Activated CD4-positive, alpha-beta T cell treated with anti-CD3 and anti-CD28 coated beads, Interleukin-2, amount 10 ng/mL, durations not matched to agents 24 days and 14 days (primary cell): ENCODE measurements at places on chromosomes 2 and 18.
A peak's percentile ranks its signal among the peaks of the same experiment; 100 is the strongest.

GRCh38 chr2:65350651-65351056 lies 81.7 kb downstream of the SPRED2 start:
- DNase-seq: no peak

DNA sequence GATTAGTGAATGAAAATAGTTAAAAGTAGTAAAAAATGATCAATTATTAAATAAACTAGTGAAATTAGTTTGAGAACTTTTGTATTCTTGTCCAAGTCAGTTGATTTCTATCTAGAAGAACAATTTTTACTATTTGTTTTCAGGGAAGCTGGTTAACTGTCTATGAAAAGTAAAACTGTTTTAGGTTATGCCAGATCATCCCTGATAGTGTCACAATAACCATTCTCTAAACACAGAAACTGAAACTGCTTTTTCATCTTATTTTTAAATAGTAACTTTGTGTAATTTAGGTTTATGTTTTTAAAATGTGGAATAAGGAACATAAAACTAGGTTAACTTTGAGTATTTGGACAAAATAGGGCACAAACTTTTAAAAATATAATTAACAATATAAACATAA lies 1087.2 kb downstream of the DPP10 start:
- no peak for DNase-seq

GRCh38 chr2:203782262-203782976 lies 76.0 kb downstream of the CD28 start:
- peak; percentile 89 for DNase-seq

- no peak for DNase-seq
Measured at GRCh38 chr2:3648652-3649177, 9.3 kb upstream of the ALLC start.

DNA sequence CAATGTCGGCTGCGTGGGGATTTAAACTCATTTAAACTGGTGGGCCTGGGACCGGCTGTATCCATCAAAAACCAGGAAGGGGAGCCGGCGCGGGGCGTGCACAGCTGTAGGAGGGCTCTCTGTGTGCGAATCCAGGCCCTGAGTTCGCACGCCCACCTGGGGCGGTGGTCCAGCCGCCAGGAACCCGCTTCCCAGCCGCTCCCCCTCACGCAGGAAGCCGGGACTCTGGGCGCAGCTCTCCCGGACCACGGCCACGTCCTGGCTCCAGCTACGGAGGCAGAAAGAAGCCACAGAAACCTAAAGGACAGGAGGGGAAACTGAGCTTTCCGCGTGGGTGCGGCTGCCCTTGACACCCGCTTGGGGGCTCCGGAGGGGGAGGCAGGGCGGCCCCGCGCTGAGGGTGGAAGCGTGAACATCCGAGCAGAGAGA lies 80.6 kb downstream of the GFPT1 start:
- no peak for DNase-seq

- no peak for DNase-seq
Measured at GRCh38 chr2:47899915-47900816, 6.1 kb downstream of the FBXO11 start.

DNA sequence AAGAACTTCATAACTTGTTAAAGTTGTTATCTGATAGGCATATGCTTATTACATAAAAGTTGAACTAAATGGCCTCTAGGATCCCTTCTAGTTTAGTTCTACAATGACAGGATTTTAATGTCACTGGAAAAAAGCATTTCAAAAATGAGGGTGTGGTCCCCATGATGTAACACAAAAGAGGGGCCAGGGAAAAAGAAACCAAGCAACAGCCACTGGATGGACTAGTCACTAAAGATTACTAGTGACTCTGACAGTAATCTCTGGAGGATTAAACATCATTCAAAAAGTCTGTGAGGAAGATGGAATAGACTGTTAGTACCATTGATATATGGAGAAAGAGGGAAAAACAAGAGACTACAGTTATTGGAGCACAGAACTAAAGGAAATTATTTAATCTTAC lies 22.6 kb downstream of the SEPTIN10 start:
- DNase-seq: no peak

DNA sequence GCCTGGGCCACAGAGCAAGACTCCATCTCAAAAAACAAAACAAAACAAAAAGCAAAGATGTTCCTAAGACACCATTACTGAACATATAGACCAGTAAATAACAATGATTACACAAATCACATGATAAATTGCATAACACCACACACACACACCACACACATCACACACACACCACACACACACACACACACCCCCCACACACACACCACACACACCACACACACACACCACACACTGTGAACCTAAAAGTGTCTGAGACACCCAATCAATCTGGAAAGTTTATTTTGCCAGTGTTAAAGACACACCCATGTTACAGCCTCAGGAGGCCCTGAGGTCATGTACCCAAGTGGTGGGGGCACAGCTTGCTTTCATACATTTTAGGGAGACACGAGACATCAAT lies 62.6 kb upstream of the ASAP2 start:
- DNase-seq: no peak

DNA sequence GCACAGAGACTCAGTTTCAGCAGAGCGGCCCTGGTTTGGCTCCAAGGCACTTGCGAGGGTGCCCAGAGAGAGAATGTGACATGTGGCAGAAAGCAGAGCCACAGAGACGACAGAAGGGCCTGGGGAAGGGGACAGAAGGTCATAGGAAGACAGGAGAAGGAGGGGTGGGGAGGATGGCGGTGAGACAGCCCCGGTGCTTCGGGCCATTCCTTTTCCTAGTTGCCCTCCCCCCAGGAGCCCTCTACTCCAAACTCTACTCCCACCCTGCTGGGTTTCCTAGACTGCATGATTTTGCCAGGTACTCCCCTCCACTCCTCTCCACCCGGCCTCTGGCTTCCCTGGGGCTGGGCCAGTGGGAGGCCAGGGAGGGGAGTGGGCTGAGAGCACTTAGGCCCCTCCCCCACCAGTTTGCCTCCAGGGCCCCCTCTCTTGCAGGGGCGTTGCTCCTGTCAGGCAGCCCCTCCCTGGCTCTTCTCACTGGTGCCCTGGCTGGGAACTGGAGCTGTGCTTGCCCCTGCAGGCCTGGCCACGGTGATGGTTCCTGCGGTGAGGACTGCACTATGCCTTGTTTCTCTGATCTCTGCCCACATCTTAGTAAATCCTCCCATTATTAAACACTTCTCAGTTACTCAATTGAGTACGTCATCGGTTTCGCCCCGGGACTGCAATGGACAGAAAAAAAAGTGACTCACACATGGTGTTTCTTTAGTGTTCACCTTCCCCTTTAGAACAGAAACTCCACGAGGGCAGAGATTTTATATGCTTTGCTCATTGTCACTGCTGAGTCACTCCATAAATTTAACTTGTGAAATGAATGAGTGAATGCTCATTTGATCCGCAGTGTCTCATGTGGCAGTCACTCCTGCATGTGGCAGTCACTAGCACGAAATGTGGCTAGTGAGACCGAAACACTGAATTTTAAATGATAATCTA lies 58.7 kb upstream of the SP3 start:
- no peak for DNase-seq

DNA sequence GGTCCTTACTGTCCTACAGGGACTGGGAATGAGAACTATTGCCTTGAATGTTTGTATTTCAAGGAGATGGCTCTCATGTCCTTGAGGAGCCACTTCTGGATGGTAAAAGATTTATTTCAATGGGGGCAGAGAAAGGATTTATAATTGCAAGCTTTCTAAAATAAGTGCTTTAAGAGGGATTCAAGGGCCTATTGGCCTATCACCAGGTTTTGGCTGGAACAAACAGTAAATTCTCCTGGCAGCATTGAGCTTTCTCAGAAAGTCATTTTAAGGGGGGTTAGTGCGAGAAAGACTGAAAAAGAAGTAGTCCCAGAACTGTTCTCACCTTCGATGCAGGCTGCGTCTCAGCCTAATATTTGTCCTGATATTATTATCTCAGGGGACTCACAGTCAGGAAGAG lies 29.8 kb downstream of the DPP10 start:
- no peak for DNase-seq

DNA sequence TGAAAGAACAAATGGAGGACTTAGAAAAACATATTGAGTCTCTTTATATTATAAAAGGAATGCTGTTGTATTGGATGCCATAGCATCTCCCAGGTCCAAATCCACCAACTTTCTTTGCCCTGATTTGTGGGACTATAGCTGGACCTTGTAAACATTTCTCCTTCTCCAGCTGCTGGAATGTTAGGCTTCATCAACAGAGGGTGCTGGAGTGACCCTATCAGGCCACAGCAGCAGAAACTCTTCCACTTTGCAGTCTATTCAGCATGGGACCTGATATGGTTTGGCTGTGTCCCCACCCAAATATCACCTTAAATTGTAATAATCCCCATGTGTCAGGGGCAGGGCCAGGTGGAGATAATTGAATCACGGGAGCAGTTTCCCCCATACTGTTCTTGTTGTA lies 138.4 kb upstream of the ARL4C start:
- peak; percentile 28 for DNase-seq

- DNase-seq: no peak
Measured at GRCh38 chr2:64718250-64718885, 64.7 kb upstream of the SERTAD2 start.

GRCh38 chr2:147588191-147588590 lies 256.6 kb upstream of the ACVR2A start:
- DNase-seq: no peak

DNA sequence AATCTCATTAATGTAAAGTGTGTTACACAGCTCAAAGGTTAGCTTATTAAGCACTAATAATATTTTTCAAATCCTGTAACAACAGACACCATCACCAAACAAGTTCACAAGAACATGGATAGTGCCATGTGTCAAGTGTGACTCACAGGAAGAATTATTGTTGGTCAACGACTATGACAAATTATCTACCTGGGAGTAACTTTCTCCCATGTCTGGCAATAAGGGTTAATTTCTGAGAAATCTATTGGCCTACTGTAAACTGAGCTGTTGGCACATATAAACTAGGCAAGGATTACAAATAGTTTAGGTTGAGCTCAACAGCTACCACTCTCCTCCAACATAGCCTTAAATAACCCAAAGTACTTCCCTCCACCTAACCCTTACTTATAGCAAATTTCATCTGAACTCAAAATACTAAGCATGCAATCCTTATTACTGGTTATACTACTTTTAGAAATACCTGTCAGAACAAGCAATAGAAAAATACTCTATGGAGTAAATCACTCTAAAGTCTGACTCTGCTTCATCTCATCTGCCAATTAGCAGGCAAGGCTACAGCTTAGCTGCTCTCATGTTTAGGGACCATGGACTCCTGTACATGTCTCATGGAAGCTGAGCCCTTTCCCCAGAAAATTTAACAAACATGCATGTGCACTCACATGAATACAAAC lies 223.0 kb downstream of the NBAS start:
- DNase-seq: no peak

- no peak for DNase-seq
Measured at GRCh38 chr2:39705638-39706037, 39.9 kb downstream of the TMEM178A start.

GRCh38 chr2:48750128-48750739 lies 5.3 kb downstream of the LHCGR start:
- DNase-seq: no peak

DNA sequence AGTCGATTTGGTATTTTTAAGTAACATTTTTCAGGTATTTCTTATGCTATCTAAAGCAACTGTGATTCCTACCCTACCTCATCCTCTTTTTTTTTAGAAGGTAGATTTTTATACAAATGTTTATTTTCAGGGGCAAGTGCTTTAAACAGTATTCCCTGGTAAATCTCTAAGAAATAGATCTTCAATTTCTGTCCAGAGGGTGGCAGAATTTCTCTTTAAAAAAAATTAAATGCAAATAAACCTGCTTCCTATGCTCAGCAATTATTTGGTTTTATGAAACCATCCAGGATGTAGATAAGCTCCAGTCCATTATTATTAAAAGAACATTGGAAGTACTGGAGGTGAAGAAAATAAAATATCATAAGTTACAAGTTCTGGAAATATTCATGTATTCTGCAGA lies 191.9 kb downstream of the MYO3B start:
- DNase-seq: no peak

GRCh38 chr18:49251451-49251850 lies 209.0 kb downstream of the DYM start:
- DNase-seq: no peak

DNA sequence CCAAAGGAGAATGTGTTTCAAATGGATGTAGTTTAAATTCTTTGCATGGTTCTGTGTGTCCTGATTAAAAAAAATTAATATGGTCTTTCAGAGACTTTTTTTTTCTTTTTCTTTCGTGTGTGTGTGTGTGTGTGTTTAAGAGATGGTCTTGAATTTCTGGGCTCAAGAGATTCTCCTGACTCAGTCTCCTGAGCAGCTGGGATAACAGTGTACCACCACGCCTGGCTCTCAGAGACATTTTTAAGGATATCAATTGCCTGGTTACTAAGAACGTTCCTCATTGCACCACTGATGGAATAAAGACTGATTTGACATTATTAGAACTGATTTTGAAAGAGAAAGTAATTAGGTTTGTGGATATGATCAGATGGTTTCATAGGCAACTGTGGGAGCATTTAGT lies 163.8 kb upstream of the SMAD7 start:
- no peak for DNase-seq

- peak; percentile 99 for DNase-seq
Measured at GRCh38 chr2:128027278-128027800, 520 bp downstream of the SAP130 start.

DNA sequence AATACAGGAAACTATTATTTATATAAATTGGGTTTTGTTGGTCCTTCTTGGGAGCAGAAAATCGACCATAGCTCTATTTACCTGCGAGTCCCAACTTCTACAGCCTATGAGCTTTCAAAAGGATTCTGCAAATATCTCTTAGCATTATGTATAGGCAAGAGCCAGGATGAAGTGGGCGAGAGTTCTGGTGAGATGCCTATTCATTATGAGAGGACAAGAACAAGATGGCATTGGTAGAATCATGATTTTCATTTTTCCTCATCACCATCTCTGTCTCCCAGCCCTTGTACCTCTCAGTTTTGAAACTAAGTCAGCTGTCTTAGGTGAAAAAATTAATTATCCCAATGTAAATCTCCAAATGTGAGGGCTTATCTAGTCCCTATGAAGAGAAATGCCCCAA lies 25.0 kb downstream of the WIPF1 start:
- DNase-seq: no peak

- DNase-seq: no peak
Measured at GRCh38 chr2:211306929-211307328, 750.5 kb downstream of the CPS1 start.
